ENCODE measurements at places on chromosomes 4 and X. TPM values are rescaled to one million over a fixed set of nuclear protein-coding genes. Genes with fewer than 3 reads are reported as not detected.

- DNase-seq: no peak
Measured at GRCh38 chr4:143455211-143455610, 58.3 kb upstream of the SMARCA5 start.

DNA sequence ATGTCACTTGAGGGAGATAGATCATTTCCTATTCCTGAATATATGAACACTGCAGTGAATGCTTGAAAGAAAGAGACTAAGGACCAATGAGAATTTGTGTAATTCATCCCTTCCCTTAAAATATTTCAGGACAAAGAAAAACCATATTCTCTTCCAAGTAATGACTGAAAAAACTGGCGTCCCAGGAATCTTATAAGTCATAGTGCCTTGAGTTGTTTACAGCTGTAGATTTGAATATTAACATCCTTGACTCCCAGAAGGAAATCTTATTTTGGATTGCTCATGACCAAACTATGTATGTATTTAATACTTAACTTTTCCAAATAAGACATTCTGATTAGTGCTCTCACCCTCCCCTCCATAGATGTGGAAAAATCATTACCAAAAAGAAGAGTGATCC is 55.5 kb downstream of the CLDN22 start:
- no peak for DNase-seq

The DOCK11 gene
- total RNA-seq: 4.6 TPM

The CLGN gene
- 0.23 TPM for total RNA-seq
